ENCODE measurements at places on chromosomes 3 and 15. TPM values are rescaled to one million over a fixed set of nuclear protein-coding genes. Genes with fewer than 3 reads are reported as not detected.
A peak's percentile ranks its signal among the peaks of the same experiment; 100 is the strongest.

DNA sequence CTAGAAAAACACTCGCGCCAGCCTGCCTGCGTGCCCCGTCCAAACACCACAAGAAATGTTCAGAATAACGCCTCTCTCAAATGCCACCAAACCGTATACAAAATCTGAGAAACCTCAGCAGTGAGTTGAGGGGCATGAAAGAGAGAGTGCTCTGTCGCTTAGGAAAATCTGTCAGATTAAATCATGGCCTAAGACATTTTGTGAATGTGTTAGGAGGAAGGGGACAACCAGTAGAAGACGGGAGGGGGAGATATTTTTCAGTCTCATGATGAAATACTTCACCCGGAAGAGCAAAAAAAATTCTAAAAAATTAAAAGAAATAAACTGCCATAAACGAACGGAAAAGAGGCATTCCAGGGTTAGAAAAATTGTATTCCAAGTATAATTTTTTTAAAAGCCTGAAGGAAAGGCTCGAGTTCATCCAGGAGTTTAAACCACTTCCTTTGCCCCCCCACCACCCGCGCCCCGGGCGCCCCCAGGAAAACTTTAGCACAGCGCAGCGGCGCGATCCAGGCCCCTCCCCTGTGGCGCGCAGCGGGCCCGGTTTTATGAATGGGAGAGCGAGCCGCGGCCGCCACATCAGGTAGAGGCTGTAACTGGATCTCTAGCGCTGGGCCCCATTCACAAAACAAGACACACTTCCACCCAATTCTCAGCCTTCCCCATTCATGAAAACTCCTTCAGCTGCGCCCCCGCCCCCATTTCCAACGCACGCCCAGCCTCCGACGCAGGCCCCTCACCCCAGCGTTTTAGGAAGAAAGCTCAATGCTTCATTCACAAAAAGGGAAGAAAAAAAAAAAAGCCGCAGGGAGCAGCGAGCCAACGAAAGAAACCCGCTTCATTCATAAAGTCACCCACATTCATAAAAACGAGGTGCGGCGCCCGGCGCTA lies 1.4 kb downstream of the ETV5 start:
- DNase-seq: peak; percentile 81
- H3K4me1 ChIP-seq: peaks cover 29% of the 10 kb centered on the region
- no peak overlapping the region for H3K27ac ChIP-seq
- H3K36me3 ChIP-seq: no peaks in the 10 kb centered on the region

DNA sequence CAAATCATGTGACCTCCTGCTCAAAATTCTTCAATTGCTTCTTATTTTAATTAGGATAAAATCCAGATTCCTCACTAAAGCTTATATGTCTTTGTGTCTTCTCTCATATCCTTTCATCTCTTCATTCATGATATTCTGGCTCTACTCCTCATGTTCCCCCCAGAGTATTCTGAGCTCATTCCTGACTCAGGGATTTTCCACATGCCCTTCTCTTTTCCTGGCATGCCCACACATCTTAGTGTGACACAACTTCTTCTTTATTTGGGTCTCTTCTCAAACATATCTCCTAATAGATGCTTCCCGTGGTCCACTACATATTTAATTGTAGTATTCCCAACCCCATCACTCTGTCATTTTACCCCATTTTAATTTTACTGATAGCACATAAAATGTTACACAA lies 15.2 kb upstream of the MBNL1 start:
- H3K36me3 ChIP-seq: no peaks in the 10 kb centered on the region
- H3K27me3 ChIP-seq: peaks cover 69% of the 10 kb centered on the region
- DNase-seq: no peak
- H3K4me3 ChIP-seq: no peak overlapping the region
- no peaks in the 10 kb centered on the region for H3K4me1 ChIP-seq
- no peak overlapping the region for H3K27ac ChIP-seq

DNA sequence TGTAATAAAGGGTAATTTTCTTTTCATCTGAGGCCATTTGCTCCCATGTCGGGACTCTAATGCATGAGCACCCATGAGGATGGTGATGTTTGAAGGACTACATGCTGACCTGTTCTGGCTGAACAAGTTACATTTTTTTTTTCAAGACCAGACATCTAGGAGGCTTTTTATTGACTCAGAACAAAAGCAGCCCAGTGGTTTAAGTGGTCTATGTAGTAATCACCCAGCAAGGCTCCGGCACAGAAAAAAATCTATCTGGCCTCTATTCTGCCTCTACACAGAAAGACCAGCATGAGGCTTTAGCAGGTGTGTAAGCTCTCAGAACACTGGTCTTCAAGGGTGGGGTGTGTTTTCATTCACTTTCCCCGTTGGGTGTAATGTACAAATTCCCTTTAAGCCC lies 95.1 kb upstream of the ZBED2 start:
- no peak for DNase-seq
- H3K36me3 ChIP-seq: no peaks in the 10 kb centered on the region
- peaks cover 16% of the 10 kb centered on the region for H3K4me1 ChIP-seq
- H3K27me3 ChIP-seq: peaks cover 5% of the 10 kb centered on the region

DNA sequence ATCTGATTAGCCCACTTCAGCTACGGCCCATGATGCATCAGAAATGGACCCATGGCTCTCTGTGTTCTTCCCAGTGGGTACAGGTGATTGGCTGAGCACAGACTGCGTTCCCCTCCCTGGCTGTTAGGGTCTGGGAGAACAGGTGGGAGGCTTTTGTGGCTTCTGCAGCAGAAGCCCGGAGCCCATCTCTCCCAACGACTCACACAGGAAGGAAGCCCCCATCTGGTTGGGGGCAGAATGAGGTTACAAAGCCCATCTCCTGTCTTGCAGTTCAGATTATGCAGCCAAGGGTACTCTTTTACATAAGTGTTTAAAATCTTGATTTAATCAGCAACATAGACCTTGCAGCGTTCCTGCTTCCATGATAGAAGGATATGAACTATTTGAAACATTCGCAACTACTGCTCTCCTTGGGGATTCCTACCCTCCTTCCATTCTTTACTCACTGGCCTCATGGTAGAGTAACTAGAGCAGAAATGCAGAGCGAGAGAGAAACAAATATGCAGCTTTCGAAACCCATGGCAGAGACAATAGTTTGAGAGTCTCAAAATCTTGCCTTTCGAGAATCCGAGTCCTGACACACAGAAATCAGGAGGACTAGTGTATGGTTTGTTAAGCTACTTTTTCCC lies 291.3 kb downstream of the TLE3 start:
- no peak overlapping the region for H3K27ac ChIP-seq
- no peak overlapping the region for H3K4me3 ChIP-seq
- no peak for DNase-seq
- H3K36me3 ChIP-seq: no peaks in the 10 kb centered on the region

DNA sequence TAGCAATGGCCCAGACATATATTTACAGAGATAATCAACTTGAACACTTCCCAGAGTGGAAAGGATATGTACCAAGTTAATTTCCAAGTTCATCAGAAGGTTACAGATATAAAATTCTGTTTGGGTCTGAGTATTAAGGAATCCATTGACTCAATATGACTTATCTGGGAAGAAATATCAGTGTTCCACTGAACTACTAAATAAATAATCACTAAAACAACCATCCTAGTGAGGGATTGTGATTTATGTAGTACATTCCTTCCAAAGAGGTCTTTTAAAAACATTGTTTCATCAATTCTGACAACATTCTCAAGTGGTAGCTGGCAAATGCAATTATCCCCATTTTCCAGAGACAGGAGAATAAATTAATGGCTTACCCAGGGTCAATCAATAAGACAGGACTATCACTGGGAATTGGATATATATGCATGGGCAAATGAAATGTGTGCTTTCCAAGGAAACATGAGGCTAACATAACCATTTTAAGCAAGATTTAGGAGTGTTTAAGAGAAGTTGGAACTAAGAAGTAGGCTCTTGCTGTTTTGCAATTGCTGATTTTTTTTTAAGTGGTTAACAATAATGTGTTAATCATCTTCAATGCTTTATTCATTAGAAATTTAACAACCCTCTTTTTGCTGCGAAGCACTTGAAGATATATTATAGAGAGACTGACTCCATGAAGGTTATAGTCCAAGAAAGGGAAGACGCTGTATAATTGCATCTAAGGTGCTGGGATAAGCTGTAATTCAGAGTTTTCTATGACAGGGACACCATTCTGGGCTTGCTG lies 37.9 kb downstream of the SLC9A9 start:
- no peaks in the 10 kb centered on the region for H3K27me3 ChIP-seq
- no peak overlapping the region for H3K27ac ChIP-seq
- DNase-seq: no peak

GRCh38 chr3:188268336-188268735 lies 114.4 kb downstream of the LPP start:
- H3K36me3 ChIP-seq: no peaks in the 10 kb centered on the region
- no peak overlapping the region for H3K4me3 ChIP-seq
- DNase-seq: no peak
- peak overlapping the region; percentile 98 for H3K27ac ChIP-seq
- H3K27me3 ChIP-seq: no peaks in the 10 kb centered on the region

DNA sequence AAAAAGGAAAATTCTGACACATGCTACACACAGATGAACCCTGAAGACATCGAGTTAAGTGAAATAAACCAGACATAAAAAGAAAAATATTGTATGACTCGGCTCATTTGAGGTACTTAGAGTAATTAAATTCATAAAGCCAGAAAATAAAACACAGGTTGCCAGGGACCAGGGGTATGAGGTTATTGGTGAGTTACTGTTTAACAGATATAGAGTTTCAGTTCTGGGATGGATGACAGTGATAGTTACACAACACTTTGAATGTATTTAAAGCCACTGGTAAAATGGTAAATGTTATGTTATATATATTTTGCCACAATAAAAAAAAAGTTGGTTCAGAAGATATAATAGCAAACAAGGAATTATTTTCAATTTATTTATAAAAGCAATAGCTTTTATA lies 436.1 kb upstream of the WNT5A start:
- H3K27ac ChIP-seq: no peak overlapping the region
- H3K36me3 ChIP-seq: no peaks in the 10 kb centered on the region
- H3K27me3 ChIP-seq: no peaks in the 10 kb centered on the region
- no peak for DNase-seq

DNA sequence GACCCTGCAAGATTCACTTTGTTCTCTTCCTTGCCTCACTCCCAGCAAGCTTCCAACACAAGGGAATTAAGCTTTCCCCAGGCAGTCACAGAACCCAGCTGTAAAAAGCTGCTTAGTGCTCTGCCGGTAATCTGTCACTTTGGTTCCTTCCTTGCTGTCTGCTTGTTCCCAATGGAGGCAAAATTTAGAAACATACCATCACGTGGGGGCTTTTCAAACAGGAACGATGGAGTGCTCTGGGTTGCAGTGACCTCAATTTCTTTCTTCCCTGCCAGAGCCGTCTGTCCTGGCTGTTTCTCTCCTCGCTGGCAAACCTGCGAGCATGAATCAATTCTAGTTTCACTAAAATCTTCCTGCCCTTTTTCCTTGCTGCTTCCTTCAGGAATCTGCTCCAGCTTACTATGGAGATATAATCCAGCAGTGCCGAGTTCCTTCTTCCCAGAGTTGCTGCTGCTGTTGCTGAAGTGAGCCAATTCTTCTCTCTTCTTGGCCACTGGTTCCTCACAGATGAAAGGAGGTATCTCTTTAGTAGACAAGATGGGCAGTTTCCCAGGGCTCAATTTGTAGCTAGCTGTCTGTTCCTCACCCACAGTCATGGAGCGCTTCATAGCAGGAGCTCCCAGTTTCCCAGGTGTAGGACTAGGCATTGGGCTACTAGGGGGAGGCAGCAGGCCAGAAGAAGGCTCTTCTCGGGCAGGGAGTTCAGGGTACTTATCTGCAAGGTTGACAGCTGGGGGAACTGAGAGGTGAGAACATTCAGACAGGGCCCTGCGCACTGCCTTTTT lies 88.1 kb downstream of the DHX30 start:
- no peak overlapping the region for H3K4me3 ChIP-seq
- DNase-seq: peak; percentile 66
- H3K36me3 ChIP-seq: no peaks in the 10 kb centered on the region
- H3K27me3 ChIP-seq: no peaks in the 10 kb centered on the region

GPR62 gene
- total RNA-seq: 0.42 TPM

IQCF5 gene
- not detected for total RNA-seq

Data from cardiac muscle cell (in vitro differentiated cells and primary cell).